Liver (tissue), 10 donors: ENCODE measurements at places on chromosomes 5 and 9.

- DNase-seq = no peak
Measured at GRCh38 chr5:118195211-118195610, 793.1 kb downstream of the DTWD2 start.

DNA sequence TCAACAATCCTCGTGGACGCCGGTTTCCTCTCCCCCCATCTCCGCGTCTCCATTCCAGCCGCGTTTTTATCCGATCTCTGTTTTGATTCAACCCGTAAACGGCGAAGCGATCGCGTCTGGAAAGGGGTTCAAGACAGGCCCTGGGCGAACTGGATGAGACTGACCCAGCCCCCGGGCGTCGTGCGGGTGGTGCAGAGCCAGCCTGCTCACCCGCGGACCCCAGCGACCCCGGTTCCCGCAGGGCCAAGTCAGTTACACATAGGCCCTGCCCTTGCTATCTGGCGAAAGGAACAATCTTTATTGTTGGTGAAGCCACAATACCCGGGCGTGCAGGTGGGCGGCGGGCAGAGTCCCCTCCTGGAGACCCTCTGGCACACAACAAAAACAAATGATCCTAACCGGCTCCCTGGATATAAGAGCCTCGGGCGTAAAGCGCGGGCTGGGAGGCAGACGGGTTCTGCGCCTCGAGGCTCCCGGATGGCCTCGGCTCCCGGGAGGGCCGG is 1.8 kb downstream of the TLX3 start:
- DNase-seq = no peak

DNA sequence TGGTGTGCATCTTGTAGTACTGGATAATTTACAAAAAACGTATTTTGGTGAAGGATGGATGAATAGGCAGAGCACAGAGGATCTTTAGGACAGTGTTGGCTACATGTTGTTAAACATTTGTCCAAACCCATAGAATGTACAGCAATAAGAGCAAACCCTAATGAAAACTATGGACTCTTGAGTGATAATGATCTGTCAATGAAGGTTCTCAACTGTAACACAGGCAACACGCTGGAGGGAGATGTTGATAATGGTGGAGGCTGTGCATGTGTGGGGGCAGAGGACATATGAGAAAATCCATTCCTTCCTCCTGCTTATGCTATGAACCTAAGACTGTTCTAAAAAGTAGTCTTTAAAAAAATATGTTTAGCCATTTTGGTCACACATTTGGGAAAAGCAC is 194.0 kb downstream of the FER start:
- DNase-seq = no peak

DNA sequence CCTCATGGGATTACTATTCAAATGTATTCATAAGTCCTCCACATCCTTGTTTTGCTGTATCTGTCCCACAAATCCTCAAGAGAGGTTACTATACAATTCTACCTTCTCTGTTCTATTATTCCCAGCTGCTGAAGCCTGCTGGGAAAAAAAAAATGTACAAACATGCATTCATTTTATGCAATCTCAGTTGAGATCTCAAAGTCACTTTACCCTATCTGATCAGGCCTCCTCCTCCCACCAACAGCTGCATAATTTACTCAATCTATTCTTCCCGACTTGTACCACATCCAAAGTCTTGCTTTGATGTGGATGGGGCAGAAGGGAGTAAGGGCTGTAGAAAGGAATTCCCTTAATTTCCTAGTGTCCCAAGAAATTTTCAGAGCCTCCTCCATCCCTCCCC is 28.6 kb downstream of the PSIP1 start:
- no peak for DNase-seq

DNA sequence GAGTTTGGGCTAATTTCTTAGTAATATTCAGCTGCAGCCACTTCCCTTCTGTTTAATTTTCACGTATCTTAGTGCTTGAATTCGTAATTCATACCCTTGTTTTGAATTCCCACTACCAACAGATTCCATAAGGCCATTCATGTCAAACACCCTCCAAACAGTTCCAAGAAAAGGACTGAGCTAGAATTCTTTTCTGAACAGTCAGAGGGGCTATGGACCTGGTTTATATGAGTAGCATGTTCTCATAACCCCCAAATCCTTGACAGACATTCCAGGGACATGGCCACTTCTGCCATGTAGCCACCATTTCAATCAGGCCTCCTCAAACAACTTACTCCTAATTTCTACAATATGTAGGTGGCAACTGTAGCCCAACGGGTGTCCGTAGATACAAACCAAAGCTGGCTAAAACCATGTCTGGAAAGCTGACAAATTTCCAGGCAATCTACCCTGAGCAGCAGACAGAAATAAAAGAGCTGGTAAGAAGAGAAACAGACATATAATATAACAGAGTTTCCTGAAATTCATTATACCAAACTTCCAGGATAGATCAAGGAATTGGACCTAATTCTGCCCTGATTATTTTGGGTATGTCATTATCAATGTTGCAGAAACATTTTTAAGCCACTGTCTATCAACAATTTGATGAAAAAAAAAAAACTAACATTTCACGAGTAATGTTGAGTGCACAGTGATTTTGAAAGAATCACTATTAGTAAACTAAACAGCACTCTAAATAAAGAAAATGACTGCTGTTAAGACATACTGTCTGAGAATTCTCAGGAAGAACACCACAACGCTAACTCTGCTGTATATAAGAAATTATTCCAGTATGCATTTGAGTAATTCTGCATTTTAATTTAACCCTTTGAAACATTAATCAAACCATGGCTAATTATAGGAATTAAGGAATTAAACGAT is 40.7 kb downstream of the EBF1 start:
- DNase-seq = no peak

- DNase-seq = no peak
Measured at GRCh38 chr9:3980771-3981170, 319.1 kb downstream of the GLIS3 start.

GRCh38 chr5:98735806-98736507 is 37.5 kb upstream of the RGMB start:
- no peak for DNase-seq

DNA sequence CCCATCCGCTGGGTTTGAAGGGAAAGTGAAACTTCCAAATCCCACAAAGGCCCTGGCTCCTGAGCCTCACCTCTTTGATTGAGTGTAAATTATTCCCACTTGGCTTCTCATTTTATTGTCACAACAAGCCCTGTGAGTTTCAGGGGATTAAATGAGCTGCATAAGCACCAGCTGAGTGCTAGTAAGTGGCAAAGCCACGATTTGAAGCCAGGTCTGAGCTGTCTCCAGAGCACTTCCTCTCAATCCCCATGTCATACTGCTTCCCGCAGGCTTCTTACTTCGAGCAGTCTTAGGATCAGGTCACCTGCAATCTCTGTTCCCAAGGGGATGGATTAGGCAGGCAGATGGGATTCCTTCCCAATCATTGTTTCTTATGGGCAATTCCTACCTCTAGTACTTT is 18.0 kb downstream of the RPS14 start:
- DNase-seq = no peak

DNA sequence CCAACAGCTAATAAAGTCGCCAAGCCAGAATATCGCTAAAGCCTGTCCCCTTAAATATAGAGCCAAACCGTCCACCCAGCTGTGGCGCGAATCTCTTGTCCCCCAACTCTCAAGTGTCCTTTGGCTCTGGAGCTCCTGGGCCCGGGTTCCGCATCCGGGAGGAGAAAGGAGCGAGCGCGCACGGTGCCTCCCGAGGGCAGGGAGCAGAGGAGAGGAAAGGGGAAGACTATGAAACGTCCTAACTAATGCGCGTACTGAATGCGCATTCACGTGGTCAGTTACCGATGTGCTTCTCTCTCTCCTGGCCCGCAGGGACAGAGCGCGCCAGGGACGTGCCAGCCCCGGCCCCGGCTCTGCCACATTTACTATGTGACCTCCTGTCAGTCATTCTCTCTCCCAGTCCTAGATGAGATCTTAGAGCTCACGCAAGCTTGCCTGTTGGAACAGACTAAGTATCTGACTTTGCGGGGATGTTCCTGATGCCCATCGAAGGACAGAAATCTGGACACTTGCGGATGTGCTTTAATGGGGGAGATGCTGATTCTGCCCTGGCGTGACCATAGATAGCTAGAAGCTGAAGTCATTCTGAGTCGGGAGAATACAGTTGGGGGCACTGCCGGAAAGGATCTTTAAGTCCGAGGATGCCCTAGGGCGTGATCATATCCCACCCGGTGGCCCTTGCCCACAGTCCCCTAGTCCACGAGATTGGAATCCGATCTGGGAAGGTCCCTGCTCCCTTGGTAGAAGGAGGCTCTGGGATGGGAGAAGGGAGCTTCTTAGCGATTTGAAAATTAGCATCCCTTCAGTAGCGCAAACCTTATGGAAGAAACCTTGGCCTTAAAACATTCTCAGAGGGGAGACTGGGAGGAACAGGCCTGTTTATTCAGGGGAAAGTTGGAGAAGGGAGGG is 5.7 kb upstream of the EBF1 start:
- no peak for DNase-seq

- DNase-seq = no peak
Measured at GRCh38 chr9:8268216-8268878, 468.8 kb upstream of the DMAC1 start.

DNA sequence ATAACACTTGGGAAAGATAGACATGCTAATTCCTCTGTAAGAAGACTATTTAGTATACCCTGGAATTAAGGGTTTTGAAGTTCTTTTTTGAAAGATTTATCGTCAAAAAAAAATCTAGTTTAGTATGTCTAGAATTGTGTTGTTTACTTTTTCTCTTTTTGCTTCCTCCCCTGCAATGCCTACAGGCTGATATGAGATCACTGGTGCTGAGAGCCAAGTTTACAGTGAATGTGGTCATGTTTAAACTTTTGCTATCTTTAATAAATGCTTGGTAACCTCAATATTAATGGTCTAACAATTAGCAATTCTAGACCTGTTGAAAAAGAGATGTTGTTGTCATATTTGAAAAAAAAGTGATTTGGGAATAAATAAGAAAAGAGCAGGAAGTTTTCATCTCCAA is 86.1 kb downstream of the CWC27 start:
- no peak for DNase-seq

- no peak for DNase-seq
Measured at GRCh38 chr5:141848744-141849414, 29.3 kb downstream of the PCDH1 start.

- no peak for DNase-seq
Measured at GRCh38 chr9:101727612-101728524, 10.6 kb downstream of the GRIN3A start.

DNA sequence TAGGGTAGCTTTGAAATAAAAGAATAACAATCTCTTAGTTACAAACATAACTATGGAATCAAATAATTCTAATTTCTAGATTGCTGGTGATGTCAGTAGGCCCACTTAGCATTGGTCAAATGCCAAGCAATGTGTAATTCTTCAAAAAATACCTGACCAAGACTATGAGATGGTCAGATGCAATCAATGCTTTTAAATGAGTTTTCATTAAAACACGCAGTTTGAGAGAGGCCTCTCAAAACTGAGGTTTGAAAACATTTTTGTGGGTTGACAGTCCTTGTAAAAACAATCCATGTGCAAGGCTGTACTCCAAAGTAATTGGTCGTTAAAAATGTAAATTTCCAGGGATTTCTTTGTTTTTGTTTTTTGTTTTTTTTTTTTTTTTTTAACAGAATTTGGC is 1.2 kb upstream of the RLN2 start:
- no peak for DNase-seq

- DNase-seq = no peak
Measured at GRCh38 chr5:72126796-72127195, 19.5 kb downstream of the MAP1B start.

- peak; percentile 74 for DNase-seq
Measured at GRCh38 chr9:101119206-101119819, 90.8 kb downstream of the PLPPR1 start.

DNA sequence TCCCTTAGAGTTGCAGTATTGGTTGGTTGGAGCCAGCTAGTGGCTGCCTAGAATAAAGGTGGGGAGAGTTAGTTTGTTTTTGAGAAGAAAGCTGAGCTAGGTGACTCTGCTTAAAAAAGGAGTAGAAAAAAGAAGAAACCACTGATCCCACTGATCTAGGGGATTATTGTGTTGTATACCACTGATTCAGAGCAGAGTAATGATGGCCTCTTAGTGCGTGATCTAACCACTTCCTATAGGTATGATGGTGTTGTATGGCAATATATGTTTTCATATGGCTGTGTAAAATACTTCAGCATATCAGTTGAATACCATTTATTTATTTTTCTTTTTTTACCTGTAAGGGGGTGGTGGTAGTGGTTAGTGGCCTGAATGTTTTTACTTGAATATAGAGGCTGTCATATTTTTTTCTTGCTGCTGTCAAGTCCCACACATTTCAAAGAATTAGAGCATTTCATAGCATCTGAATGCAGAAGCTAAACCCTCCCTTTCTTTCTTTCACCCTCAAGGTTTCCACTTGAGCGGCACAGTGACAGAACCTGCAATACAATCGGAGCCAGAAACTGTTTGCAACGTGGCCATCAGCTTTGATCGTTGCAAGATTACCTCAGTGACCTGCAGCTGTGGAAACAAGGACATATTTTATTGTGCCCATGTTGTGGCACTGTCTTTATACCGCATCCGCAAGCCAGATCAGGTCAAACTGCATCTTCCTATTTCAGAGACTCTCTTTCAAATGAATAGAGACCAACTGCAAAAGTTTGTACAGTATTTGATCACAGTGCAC is 140.3 kb downstream of the ZSWIM6 start:
- no peak for DNase-seq

DNA sequence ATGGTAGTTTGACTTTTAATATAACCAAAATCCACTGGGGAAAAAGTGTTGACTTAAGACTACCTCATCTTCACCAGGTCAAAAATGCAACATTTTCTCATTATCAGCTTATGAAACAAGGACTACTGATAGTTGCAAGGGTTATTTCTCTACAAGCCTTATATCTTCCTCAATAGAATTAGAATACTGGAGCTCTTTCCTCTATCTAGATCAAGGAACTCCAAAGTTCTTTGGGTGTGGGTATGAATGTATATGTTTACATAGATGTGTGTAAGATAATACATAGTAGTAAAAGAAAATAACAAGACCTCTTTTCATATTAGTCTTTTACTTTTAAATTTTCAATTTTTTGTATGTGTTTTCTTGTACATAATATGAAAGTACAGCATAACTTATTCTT is 244.5 kb downstream of the MLLT3 start:
- DNase-seq = no peak

DNA sequence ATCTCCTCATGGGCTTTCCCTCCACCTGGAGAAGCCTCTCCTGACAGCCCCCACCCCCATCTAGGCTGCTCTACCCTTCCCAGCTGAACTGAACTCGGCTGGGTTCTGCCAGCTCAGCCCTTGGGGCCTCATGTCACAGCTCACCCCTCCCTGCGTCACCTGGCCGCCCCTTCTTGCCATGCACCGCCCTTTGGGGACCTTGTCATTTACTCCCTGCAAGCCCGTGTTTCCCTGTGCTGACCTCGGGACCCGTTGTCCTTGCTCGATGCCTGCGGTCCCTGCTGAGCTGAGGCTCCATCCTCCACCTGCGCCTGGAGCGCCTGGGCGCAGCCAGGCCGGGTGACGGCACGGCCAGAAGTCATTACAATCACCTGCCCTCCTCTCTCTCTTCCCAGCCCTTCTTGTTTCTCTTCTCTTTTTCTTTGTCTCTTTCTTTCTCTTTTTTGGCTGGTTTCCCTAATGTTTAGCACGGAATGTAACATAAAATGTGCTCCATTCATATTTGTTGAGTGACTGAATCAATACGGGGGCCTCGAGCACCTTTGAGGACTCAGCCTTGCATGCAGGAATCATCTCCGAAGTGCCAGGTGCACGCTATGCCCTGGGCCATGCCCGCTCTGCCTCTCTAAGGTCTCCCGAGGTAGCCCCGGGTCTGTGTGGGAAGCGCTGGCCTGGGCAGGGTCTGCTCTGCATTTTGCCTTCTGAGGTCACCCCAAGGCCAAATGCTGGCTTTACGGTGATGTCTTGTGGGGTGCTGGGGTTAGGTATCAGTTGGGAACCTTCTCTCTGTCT is 48.1 kb upstream of the COL5A1 start:
- DNase-seq = peak; percentile 13

- no peak for DNase-seq
Measured at GRCh38 chr5:55441107-55441771, 93.5 kb downstream of the PLPP1 start.
